ENCODE measurements at places on chromosomes 7 and 10.

- no peak for DNase-seq
Observed at GRCh38 chr7:39252916-39253315, 275.2 kb downstream of the POU6F2 start.

- DNase-seq: no peak
Observed at GRCh38 chr7:101618207-101618839, 10.8 kb downstream of the MYL10 start.

DNA sequence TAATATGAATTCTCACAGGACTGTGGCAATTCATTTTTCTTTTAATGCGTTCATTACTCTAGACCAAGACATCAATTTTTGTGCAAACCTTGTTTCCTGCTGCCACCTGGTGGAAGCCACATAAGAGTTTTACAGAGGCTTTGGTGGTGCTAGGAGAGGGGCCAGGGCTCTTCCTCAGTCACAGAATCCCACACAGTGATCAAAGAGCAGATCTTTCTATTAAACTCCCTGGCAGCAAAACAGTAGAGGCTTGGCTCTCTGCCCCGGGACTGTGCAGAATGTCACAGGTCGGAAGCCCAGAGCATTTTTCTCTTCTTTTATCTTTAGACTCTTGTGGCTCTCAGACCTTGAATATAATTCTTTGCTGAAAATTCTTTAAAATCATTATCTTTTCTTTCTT lies 506.4 kb upstream of the C7orf33 start:
- peak; percentile 62 for DNase-seq

- no peak for DNase-seq
Observed at GRCh38 chr10:132961420-132961786, 19.0 kb upstream of the CFAP46 start.

- peak; percentile 55 for DNase-seq
Observed at GRCh38 chr10:13536674-13537366, 8.0 kb upstream of the BEND7 start.
